ENCODE measurements at places on chromosomes 4 and X.

DNA sequence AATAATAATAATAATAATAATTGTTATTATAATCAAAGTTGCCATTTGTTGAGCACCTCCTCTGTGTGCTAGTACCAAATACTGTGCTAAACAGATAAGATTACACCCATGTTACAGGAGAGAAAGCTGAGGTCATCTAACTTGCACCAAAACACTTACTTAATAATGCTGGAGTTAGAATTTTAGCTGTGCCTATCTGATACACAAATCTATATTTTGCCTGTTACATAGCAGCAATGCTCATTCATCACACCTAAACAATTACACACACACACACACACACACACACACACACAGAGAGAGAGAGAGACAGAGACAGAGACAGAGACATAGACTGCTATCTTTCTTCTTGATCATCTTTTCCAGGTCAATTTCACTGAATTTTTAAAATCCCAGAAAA, 170.9 kb upstream of the KLF3 start:
- DNase-seq, result no peak

DNA sequence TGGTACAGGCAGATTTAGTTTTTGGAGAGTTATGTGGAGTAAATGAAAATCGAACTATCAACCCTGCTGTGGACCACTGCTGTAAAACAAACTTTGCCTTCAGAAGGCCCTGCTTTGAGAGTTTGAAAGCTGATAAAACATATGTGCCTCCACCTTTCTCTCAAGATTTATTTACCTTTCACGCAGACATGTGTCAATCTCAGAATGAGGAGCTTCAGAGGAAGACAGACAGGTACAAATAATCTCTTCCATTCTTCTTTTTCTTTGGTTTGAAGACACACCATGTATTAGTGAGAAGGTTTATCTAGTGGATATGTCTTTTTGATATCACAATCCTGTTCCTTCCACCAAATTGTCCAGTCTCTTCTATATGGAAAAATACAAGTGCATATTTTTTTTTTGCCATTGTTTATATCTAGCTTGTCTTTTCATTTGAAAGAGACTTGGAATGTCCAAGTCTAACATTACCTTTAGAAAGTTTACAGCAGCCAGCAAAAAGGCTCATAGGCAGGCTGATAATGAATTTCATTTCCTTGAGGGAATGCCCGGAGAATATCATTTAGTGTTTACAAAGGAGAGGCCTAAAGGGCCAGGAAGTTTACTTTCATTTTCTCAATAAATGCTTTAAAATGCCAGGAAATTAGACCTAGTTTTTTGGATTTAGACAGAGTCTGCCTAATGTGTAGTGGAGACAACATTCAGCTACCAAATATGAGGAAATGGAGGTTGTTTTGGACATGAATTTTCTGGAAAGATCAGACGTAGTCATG, 18.6 kb downstream of the AFM start:
- peak; percentile 25 for DNase-seq

DNA sequence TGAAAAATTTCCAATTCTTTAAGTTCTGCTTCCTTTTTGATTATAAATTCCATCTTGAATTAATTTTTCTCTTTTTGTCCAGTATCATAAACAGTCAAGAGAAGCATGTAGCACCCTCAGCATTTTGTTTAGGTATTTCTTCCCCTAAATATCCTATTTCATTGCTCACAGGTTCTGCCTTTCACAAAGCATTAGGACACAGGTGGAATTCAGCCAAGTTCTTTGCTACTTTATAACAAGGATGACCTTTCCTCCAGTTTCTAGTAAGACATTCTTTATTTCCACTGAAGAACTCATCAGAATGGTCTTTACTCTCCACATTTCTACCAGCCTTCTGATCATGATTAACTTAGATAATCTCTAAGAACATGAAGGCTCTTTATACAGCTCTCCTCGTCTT, 7.4 kb downstream of the SLC9B1 start:
- DNase-seq, result peak; percentile 90

DNA sequence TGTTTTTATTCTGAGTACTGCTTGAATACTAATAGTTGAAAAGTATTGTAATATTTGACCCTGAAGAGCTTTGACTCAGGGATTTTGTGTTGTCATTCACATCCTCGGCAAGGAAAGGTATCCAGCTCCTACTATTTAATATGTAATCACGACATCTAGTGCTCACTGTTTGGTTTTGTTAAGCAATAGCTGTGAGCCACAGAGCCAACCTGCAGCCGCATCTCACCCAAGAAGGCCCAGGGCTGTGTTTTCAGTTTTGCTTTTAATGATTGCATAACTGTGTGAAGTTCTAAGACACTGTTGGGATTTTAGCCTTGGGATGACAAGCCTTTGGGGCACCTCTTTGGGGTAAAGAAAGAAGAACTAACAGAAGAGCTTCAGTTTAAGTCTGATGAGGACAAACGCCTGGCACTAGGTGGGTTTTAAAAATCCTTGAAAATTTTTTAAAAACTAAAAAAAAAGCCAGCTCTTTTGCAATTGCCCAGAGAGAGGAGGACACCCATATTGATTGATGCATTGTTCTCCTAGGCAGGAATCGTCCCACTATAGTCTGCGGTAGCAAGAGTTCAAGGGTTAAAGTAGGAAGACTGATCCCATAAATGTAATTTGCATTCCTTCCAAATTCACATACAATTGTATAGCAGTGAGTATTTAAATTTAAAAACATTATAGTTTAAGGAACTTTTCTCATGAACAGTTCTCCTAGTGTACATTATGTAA, 157.8 kb downstream of the RELL1 start:
- DNase-seq, result peak; percentile 87

GRCh38 chr4:31237233-31237632, 517.1 kb downstream of the PCDH7 start:
- no peak for DNase-seq

DNA sequence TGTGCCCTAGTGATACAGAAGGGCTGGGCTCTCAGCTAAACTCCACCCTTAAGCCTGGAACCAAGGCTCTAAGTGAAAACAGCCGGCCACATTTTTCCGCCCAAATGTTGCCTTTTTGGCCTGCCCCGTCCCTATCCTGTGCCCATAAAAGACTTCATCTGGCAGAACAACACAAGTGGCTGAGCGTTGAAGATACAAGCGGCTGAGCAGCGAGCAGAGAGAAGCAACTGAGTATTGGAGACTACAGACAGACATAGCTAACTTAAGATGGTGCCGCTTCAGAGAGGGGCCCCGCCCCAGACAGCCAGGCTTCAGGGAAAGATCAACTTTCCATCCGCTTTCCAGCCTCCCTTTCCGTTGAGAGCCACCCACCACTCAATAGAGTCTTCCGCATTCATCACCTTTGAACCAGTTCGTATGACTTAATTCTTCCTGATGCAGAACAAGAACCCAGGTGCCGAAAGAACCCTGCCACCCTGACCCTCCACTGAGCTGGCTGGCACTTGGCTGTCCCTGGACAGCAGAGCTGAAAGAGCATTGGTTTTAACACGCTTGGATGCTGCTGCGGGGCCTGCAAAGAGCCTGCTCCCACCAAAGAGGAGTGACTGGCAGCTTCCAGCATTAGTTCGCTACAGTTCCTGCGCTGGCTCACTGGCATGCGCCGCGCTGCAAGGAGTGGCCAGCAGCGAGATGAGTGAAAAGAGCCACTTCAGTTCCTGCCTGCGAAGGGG, 853.2 kb upstream of the INTU start:
- DNase-seq, result no peak

- DNase-seq, result no peak
These were observed 663.6 kb upstream of the CPEB2 start for GRCh38 chr4:14338585-14339265.

GRCh38 chr4:137981277-137981676, 260.9 kb downstream of the SLC7A11 start:
- peak; percentile 63 for DNase-seq

DNA sequence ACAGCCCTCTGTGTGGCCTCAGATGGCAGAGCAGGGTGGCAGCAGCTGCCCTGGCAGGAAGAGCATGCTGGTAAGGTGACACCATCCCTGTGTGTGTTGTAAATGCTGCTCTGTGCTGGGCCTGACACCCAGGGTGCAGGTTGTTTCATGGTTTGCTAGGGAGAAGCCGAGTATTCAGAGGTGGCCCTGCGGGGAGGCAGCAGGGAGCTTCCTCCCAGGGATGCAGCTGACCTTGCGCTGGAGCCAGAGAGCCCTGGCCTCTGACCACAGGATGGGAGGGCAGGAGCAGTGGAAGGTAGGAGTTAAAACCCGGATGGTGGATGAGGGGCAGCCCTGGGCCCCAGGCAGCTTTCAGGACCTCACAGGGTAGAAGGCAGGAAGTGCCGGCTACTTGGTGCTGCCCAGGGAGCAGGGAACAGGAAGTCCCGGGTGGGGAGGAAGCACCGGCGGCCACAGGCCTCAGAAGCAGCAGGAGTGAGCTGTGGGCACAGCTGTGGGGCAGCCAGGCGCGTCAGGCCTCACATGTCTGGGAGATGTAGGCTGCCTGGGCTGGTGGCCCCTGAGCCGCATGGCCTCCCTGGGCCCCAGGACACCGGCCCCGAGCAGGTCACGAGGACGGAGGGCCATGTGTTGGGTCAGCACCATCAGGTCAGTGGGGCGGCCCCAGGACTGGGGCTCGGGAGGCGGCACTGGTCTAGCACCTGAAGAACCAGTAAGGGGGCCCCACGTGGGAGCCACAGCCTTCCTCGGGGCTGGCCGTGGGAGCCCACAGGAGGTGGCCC, 19.1 kb downstream of the SH3BP2 start:
- peak; percentile 70 for DNase-seq

GRCh38 chr4:143251779-143252178, 67.1 kb downstream of the USP38 start:
- peak; percentile 69 for DNase-seq

DNA sequence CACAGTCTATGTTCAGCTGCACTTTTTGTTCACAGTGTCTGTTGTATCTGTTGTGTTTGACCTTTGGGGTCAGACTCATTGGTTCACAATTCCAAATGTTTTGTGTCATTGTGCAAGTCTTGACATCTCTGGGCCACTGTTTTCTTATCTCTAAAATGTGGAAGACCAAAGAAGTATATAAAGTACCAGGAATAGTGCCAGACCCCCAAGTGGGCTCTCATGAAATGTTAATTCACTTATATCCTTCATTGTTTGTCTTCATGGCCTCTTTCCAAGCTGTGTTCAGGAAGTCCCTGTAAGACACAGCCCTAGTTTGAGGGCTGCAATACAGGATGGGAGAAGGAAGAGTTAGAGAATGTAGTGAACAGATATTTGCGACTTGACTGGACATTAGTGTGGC, 468.3 kb upstream of the BOD1L1 start:
- DNase-seq, result no peak

- no peak for DNase-seq
These were observed 128.0 kb downstream of the SNCA start for GRCh38 chr4:89708903-89709421.

- no peak for DNase-seq
These were observed 54.0 kb downstream of the MAML3 start for GRCh38 chr4:140099983-140100382.
